ENCODE measurements at places on chromosomes 3 and 15.

DNA sequence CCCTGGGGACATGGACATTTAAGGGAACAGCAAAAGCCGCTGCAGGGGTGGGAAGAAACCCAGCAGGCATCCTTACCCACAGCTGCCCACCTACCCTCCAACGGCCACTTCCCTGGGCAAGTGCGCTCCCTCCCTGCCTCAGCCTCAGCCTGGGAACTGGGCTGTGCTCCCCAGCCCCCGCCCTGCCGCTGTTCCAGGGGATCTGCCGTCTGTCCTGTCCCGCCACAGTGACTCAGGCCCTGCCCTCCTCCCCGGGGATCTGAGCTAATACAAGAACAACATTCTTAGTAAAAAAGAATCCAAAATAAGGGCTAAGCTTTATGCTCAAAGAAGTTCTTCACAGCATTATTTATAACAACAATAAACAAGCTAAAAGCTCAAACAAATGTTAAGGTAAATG is 7.4 kb upstream of the IQSEC1 start:
- DNase-seq, result no peak

GRCh38 chr15:38545179-38545578 is 19.4 kb downstream of the RASGRP1 start:
- DNase-seq, result no peak

DNA sequence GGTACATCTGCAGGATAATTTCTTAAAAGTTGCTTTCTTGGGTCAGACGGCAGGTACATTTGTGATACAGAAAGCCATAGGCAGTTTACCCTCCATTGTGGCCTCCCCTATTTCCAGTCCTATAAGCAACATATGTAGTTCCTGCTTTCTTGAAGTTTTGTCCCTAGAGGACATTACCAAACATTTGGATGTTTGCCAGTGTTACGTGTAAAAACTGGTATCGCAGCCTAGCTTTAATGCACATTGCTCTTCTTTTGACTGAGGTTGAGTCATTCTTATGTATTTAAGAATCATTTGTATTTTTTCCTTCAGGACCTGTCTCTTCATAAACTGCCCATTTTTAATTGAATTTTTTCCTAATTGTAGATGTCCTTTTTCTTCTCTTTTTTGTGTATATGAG is 114.3 kb downstream of the DIPK2A start:
- no peak for DNase-seq

DNA sequence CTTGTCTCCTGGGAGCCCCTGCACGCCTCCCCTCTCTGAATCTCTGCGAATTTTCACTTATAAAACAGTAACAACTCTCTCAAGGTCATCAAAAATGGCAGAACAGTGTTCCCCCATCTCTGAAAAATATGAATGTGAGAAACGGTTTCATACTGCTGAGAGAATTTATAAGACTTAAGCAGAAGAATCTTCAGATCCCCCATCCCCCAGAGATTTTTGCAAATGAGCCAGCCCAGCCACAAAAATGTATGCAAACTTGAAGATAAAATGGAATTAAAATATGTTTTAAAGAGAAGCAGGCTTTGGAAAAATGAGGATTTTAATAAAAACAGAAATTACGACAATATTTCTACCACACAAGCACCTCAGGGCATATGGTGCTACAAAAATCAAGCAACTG is 173.0 kb downstream of the STT3B start:
- DNase-seq, result no peak

DNA sequence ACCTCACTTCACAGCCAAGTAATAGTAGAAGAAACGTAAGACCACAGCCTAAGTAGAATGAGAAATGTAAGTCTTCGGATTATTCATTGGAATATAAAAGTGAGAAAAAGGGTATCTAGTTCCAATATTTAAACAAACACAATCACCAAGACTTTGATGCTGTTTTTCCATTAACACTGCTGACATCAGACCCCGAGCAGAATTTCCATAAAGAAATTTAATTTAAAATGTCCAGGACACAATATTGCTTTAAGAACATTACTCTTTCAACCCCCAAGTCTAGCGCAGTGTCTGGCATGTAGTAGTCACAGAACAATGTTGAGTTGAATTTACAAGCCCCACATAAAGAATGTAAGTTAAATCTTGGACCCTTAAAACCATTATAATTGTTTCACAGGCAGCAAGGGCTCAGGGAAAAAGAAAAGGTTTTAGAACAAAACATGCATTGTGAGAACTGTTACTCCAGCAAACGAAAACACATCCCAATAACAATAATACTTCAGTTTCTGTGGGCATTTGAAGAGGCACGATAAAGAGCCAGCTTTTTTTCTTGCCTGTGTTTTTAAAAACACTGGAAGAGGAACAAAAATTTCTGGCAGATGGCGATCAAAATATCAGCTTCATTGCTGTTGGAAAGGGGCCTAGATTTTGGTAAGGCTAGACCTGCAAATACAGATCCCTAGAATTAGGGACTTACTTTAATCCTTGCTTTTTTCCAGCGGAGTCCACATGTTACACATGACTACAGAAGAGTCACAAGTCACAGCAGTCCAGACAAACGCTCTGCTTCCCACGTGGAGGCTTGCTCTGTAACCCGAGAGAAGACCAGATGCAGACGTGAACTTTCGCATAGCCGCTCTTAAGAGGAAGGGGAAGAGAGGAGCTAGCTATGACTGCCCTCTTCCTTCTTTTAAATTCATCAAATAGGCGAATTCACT is 77.9 kb upstream of the IGSF10 start:
- no peak for DNase-seq

GRCh38 chr3:14391033-14391432 is 11.4 kb upstream of the SLC6A6 start:
- no peak for DNase-seq

DNA sequence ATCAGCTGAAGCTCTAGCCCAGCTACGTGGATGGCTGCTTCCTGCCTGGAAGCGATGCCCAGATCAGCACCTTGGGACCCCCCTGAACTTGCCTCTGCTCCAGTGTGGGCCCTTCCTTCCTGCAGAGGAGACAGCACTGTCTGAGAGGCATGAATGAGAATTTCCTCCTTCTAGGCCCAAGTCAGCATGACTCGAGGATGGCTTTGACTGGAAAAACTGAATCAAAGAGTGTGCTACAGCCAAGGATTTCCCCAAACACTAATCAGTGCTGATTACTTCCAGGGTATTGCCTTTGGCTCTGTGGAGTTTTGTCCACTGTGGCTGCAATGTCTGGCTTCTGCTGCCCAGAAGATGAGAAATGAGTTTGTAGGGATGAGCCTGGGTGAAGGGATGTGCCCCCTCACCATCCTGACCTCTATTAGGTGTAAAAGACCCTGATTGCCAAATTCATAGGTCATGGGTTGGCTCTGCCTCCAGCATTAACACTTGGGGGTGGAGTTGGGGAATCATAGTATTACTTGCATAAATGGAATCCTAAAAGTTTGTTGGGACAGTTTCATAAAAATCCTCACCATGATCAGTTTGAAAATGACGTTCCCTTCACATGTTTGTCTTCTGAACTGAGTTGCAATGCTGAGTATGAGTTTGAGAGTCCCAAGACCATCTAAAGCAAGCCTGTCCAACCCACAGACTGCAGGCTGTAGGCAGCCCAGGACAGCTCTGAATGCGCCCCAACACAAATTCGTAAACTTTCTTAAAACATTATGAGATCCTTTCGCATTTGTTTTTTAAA is 36.7 kb downstream of the FLNB start:
- DNase-seq, result no peak

GRCh38 chr3:112560307-112560706 is 1.5 kb downstream of the ATG3 start:
- DNase-seq, result no peak

GRCh38 chr3:9476935-9477334 is 76.7 kb downstream of the LHFPL4 start:
- no peak for DNase-seq

DNA sequence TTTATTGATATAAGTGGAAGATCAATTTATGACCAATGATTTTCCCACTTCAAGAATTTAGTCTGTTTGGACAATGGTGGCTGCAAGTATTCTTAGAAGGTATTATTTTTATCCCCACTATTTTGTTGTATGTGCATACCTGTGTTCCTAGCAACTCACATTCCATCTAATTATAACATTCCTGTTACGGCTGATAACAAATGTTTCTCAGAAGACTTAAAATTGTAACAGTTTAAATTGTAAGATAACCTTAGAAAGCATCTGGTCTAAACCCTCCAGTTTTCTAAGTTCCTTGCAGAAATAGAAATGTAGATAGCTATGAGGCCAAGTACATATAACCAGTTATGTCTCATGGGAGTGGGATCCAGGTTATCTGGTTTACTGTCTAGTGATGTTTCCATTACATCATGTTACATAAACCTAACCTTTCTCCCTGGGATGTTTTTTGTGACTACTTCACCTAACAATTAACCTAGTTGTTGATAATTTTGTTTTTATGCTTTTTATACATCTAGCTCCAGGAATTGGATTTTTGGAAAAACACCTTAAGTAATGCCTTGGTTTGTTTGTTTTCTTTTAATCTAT is 11.1 kb upstream of the MFN1 start:
- no peak for DNase-seq

GRCh38 chr3:58492494-58492905 is 604 bp downstream of the KCTD6 start:
- no peak for DNase-seq

DNA sequence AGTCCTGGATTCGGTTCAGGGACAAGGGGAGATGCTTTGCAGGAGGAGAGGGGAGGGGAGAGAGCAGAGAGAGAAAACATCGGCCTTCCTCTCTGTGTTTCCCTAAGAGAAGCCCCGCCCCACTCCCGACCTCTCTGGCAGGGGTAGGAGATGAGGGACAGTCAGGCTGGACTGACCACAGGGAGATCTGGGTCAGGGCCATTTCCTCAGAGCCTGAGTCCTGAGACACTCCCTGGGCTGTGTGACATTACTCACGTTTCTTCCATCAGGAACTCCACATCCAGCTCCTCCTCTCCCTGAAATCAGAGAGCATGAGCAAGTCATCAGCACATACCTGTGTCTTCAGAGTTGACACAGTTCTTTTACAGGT is 9.1 kb downstream of the PLA2G4D start:
- DNase-seq, result no peak

- no peak for DNase-seq
Measured at GRCh38 chr15:80242132-80242769, 9.8 kb downstream of the CTXND1 start.

- no peak for DNase-seq
Measured at GRCh38 chr3:24433838-24434591, 60.6 kb downstream of the THRB start.

Data from CD4-positive, alpha-beta T cell treated with Interleukin-15 for 1 hour (primary cell).